Stimulated activated naive CD8-positive, alpha-beta T cell treated with anti-CD3 and anti-CD28 coated beads, Interleukin-15, amount 100 ng/mL, for 72 hours (primary cell): ENCODE measurements at places on chromosomes 4 and X.

DNA sequence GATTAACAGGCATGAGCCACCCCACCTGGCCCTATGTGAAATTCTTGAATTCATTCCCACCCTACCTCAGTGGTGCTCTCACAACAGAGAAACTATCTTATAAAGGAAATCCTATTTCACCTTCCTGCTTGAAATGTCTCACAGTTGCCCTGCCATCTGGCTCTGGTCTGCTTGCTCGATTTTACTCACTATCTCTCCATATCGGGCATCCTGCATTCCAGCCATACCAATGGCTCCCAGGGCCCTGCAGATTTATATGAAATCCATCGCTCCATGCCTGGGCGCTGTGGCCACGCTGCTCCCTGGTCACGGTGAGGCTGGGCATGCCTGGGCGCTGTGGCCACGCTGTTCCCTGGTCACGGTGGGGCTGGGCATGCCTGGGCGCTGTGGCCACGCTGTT, 15.8 kb downstream of the SORBS2 start:
- no peak for DNase-seq

DNA sequence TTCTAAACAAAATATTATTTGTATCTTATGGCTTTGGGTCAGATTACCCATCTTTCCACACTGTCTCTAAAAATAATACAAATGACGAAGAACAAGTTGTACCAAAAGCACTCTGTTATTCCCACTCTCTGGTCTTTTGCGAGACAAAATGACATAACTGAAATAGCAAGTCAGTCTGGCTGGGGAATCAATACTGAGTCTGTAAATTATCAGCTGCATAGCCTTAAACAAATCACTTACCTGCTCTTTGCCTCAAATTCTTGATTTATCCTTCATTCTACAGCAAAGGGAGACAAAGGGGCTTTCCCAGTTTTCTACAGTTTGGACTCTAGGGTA, 40.9 kb downstream of the SOWAHB start:
- no peak for DNase-seq

DNA sequence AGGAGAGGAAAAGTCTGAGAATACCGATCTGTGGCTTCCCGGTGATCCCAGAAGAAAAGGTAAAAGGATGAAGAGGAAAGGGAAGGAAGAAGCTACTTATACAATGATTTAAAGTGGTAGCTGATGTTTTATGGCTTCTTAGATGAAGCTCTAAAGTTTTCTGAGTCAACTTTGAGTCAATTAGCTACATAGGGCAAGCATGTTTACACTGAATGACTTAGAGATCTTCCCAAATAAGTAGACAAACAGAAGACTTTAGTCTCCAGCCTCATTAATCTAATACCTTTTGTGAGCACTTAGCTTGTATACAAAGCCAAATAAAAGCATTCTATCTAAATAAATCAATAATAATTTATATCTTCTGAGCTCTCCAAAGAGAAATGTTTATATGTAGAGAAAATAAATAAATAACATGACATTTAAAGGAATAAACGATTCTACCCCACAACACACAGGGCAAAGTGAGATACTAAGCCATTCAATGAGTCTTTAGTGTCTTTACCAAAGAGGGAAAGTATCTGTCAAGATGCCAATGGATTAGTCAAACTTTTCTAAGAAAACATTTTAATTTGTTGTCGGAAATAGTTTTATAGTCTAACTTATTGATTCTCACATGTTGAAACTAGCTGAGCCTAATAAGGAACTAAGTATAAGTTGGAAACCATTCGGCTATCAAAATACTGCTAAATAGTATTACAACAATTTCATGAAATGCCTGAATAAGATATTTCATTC, 46.0 kb upstream of the TMEM184C start:
- no peak for DNase-seq

GRCh38 chr4:40749717-40750460, at the start of gene NSUN7:
TSS of gene NSUN7 (plus strand) at chr4:40749955. CDS start at chr4:40750694, 739 bp downstream.
- peak; percentile 48 for DNase-seq

- DNase-seq: peak; percentile 57
These were observed at the start of gene MAP7D3 for GRCh38 chrX:136251041-136251991. TSS of gene MAP7D3 (minus strand) at chrX:136251400. CDS start at chrX:136251358, 42 bp downstream.

DNA sequence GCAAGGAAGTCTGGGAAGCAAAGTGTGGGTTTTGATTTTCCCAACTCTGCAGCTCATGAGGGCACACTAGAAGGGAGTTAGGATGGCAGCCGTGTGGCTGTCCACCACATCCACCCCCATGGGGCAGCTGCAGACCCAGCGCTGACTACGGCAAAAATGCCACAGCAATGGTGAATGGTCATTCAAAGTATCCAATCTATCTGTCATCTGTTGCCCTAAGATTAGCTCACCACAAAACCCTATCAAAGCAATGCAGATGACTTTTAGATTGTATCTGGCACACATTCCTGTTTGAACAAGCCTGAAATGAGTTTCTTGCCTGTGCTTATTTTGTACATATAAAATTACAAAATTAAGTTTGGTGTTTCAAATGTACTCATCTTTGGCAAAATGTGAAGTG, 29.7 kb upstream of the HPSE start:
- DNase-seq: no peak

GRCh38 chr4:5096261-5096660, 45.0 kb downstream of the STK32B start:
- no peak for DNase-seq

DNA sequence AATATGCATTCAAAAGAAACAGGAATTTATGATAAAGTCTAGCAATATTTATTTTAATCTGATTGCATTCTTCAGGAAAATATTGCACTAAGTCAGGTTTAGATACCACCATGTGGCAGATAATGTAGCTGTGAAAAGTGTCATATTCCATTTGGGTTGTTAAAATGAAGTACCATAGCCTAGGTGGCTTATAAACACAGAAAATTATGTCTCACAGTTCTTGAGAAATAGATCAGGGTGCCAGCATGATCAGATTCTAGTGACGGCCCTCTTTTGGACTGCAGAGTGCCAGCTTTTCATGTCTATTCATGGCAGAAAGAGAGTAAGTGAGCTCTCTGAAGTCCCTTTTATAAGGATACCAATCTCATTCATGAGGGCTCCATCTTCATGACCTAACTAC, 5.6 kb upstream of the ADGRL3 start:
- no peak for DNase-seq

- no peak for DNase-seq
These were observed 184.9 kb upstream of the PCDH7 start for GRCh38 chr4:30535255-30535654.

- no peak for DNase-seq
These were observed 803.6 kb upstream of the ADGRL3 start for GRCh38 chr4:60396341-60397049.

- DNase-seq: no peak
These were observed 357.8 kb downstream of the MID1IP1 start for GRCh38 chrX:39158801-39159657.

- no peak for DNase-seq
These were observed 71.7 kb downstream of the SLC2A9 start for GRCh38 chr4:9949573-9949972.

DNA sequence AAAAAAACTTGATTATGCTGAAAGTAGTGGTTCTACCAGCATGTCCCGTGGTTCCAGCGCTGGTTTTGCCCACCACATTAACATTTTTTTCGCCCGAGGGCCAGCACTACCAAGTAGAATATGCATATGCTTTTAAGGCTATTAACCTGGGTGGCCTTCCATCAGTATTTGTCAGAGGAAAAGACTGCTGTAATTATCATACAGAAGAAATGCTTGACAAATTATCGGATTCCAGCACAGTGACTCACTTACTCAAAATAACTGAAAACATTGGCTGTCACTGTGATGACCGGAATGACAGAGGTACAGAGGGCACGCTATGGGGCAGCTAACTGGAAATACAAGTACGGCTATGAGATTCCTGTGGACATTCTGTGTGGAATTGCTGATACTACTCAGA, 34.6 kb downstream of the PRPS2 start:
- DNase-seq: no peak

GRCh38 chrX:56231537-56232090, 542 bp upstream of the KLF8 start:
- no peak for DNase-seq

DNA sequence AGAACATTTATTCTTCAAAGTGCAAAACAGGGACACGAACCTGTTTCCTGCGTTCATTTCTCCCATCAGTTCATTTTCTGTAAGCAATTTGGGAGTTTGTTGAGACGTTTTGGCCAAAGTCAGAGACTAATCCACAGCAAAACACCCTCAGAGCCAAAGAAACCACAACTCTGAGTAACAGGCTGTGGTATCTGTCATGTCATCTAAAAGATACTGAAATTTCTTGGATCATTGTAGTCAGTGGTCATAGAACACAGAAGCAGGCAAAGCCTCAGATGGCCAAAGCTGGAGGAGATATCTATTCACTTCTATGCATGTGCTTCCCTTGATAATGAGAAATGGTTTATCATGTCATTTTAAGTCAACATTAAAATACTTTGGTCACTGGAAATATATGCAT, 485.6 kb upstream of the GALNT7 start:
- no peak for DNase-seq

GRCh38 chr4:116233971-116234370, 851.4 kb downstream of the TRAM1L1 start:
- DNase-seq: no peak

DNA sequence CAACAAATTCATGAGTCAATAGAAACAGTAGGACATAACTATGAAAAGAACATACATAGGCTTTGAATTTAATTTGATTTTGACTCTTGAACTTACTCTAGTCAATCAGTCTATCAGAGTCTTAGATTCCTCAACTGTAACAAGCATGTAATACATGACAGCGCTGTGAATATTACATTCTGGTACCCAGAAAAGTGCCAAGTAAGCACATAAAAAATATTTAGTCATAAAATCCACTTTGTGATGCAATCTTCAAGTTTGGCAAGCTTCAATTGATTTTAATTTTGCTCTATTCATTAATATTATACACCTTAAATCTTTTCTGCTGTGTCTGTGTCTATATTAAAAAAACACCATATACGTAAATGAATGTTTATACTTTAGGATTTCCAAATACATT, 483.3 kb downstream of the PRR32 start:
- DNase-seq: no peak

GRCh38 chr4:133147286-133147821, 1.7 kb upstream of the PCDH10 start:
- no peak for DNase-seq

GRCh38 chrX:68714856-68715255, 67.4 kb downstream of the STARD8 start:
- no peak for DNase-seq
